ENCODE measurements at places on chromosomes 3 and 15.

DNA sequence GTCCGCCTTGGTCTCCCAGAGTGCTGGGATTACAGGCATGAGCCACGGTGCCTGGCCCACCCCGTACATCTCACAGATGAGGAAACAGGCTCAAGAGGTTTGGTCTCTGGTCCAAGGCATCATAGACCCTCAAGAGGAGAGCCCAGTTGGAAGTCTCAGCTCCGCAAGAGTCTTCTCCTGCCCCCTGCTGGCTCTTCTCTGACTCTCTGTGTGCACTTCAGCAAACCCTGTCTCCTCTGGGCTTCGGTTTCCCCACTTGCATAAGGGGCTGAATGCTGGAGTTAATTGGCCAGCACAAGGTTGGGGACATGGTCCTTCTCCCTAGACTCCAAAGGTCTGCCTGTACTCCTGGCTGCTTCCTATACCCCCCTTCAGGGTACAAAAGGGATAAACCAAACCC is 3.9 kb downstream of the MST1R start:
- no peak for DNase-seq

- no peak for DNase-seq
Observed at GRCh38 chr3:37810848-37811247, 50.8 kb upstream of the CTDSPL start.

DNA sequence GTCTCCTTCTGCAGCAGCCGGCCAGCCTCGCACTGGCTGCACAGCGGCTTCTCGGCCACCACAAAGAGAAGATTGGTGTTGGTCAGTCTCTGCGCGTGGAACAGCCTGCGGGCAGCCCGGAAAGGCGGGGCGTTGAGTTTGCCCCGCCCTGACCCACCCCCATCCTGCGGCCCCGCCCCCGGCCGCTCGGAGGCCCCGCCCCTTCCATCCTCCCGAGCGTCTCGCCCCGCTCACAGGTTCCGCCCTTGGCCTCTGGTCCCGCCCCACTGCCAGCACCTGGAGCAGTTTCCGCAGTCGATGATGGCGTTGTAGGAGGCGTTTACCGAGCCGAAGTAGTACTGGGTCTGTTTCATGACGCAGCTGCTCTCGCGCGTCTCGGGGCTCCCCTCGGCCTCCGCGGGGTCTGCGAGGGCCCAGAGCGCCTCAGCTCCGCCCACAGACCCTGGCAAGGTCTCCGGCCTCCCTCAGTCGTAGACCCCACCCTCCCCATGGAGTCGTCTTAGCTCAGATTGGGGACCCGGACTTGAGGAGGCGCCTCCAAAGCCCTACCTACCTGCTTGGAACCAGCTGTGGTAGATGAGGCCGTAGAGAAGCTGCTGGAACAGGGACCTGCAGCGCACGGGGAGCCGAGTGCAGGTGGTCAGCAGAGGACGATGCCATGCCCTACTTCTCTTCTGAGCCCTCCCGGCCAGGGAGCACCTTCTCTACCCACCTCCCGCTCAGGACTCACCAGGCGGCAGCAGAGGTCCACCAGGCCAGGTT is 5.9 kb upstream of the TMEM115 start:
- peak; percentile 92 for DNase-seq

- no peak for DNase-seq
Observed at GRCh38 chr3:120281261-120281660, 3.8 kb downstream of the GPR156 start.

DNA sequence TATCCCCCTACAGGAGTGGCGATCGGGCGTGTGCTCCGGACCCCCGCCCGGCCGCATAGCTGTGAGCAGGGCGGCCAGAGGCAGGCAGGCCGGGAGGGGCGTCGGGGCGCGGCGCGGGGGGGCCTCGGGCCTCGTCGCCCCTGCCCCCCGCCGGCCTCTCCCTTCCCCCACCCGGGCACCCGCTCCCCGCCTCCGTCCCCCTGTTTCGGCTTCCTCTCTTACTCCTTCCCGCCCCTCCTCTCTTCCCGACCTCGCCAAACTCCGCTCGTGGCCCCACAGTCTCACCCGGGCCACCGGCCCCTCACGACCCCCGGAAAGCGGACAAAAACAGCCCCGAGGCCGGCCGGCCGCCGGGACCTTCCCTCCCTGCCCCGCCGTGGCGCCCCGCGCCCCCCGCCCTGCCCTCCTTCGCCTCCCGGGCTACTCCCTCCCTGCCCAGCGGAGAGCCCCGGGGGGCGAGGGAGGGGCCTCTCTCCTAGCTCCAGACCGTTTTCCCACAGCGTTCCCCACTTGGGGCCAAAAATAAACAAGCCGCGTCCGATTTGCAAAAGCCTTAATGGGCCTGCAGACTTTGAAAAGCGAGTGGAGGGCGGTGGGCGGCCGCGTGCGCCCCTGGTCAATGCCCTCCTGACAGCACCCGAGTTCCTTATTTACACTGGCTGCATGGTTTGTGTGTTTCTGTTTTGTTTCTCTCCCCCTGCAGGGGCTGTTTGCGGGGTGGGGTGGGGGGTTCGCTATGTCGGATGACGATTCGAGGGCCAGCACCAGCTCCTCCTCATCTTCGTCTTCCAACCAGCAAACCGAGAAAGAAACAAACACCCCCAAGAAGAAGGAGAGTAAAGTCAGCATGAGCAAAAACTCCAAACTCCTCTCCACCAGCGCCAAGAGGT is 1.0 kb downstream of the UBE2E1 start:
- no peak for DNase-seq

DNA sequence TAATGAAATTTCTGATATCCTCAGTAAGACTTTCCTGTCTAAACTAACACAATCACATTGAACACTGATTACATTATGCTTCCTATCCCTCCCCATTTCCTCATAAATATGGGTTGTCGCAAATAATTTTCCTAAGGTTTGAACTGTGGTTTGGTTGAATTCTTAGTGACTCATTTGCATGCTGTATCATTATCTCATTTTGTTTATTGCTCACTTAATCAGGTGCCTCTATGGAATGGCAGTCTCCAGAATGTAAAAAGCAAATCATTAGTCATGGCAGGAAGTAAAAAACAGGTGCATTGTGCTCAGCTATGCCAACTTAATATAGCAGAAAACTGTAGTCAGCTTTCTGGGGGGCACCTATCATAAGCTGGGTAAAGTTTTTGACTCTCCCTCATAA is 216.0 kb upstream of the ZBTB20 start:
- no peak for DNase-seq

- DNase-seq: no peak
Observed at GRCh38 chr15:32898414-32898813, 180.6 kb downstream of the GREM1 start.
